ENCODE measurements at places on chromosomes 11 and 22.

- no peak for DNase-seq
Measured at GRCh38 chr11:1260023-1260501, 37.2 kb downstream of the MUC5B start.

GRCh38 chr11:77590194-77590782 is 535 bp downstream of the AQP11 start:
- no peak for DNase-seq

- no peak for DNase-seq
Measured at GRCh38 chr11:33317662-33318061, 60.5 kb downstream of the HIPK3 start.

GRCh38 chr11:120384476-120384875 is 48.3 kb downstream of the ARHGEF12 start:
- no peak for DNase-seq

DNA sequence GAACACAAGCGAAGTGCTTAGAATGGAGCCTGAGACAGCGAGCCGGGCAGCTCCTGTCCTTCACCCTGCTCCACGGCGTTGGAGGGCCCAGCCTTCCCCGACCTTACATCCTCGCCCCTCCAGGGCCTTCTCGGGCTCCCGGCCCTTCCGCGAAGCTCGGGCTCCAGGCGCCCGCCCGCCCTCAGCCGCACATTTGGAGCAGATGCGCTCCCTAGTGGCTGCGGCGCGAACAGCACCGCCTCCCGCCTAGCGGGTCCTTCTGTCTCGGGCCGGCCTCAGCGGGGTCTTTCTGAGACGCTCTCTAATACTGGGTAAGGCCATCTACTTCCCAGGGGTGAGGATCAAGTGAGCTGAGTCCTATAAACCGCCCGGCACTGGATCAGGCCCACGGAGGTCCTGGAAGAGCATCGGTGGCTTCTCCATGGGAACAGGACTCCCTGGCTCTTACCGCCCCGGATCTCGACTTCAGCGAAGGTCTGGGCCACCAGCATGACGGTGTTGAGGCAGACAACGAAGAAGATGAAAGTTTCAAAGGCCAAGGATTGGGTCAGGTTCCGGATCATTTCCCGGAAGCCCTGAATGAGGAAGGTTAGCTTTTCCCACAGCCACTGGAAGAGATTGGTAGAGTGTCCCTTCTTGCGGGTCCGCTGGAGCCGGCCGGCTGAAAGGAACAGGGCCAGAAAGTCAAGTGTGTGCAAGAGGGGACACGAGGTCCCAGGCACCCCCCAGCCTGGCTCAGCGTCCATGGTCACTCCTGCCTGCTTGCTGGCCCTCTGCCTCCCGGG is 3.7 kb downstream of the CATSPER1 start:
- no peak for DNase-seq
